ENCODE measurements at places on chromosomes 4 and X.
A peak's percentile ranks its signal among the peaks of the same experiment; 100 is the strongest.

GRCh38 chr4:157804986-157805385 lies 367.8 kb downstream of the GASK1B start:
- DNase-seq, result no peak

DNA sequence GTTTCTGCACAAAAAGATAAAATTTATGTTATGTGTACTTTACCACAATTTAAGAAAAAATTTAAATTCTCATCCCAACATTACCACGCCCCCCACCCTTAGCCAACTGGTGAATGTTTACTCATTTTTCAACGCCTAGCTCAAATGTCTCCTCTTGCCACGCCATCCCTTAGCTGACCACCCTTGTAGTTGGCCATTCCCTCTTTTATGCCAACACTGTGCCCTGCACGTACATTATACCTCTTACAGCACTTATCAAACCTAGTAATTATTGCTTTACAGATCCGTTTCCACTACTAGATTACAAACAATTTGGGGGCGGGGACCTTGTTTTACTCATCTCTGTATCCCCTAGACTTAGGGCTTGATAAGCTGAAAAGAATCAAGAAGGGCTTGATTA lies 644 bp downstream of the ERCC6L start:
- no peak for DNase-seq

DNA sequence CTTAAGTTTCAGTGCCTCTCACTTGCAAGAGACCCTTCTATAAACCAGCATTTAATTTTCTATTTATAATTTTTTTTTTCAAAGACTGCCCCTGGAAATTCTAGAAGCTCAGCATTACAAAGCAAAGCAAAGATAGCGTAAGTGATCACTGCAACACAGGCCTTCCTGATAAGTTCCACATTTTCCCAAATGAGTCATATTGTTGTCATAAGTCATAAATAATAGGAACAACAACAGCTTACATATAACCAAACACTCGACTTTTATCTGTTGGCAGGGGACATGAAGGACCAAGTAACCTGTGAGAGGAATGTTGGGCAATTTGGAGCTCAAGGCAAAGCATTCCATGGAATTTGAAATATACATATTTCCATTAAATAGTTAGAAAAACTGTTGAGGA lies 815.5 kb downstream of the DMD start:
- DNase-seq, result no peak

- DNase-seq, result peak; percentile 23
Measured at GRCh38 chrX:115408771-115409400, 119.4 kb downstream of the LUZP4 start.

- no peak for DNase-seq
Measured at GRCh38 chr4:67122029-67122428, 423.3 kb downstream of the CENPC start.

DNA sequence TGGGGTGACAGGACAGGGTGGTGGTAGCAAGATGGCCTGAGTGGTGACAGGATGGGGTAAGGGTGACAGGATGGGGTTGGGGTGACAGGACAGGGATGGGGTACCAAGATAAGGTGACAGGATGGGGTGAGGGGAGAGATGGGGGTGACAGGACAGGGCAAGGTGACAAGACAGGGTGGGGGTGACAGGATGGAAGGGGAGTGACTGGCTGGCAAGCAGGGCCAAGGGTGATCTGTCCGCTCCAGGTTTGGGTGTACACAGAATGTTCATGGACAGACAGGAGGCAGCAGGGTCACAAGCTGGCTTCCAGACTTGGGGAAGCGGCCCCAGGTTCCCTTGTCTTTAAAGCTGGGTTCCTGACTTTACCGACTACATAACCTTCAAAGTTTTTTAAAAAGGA lies 23.3 kb downstream of the RNF212 start:
- no peak for DNase-seq

DNA sequence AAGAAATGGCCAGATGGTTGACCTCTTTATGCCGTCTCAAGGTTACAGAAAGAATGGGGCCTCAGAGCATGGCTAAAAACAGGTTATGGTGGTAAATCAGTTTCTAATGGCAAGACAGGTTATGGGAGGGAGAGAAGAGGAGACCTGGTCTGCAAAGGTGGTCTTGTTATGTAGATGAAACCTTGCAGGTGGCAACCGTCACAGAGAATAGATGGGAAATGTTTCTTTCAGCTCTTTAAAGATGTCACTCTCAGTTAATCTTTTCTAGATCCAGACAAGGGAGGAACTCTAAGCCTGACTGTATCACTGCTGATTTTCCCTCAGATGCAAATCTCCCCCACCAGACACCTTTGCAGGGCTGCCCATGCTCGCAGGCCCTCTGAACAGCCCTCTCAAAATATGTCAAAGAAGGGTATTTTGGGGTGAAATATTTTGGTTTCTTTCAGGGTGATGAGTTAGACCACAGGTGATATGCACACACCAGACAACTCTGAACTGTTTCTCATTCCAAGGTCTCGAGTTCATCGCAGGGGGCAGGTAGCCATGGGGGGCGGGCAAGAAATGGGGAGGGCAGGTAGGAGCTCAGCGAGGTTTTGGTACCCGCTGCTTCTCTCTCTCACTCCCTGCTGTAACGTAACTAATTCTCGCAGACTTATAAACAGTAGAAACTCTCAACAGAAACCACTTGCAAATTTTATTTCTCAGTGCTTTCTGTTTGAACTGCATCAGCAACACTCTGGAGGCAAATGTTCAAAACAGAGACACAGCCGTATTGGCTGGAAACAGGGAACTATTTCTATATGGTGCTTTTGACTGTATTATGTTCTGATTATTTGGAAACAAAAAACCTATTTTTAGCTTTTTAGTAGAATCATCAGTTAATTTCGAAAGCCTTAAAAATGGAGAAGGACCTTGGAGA lies 32.4 kb downstream of the CASP3 start:
- DNase-seq, result no peak

GRCh38 chrX:134524181-134524580 lies 64.2 kb downstream of the HPRT1 start:
- DNase-seq, result no peak

DNA sequence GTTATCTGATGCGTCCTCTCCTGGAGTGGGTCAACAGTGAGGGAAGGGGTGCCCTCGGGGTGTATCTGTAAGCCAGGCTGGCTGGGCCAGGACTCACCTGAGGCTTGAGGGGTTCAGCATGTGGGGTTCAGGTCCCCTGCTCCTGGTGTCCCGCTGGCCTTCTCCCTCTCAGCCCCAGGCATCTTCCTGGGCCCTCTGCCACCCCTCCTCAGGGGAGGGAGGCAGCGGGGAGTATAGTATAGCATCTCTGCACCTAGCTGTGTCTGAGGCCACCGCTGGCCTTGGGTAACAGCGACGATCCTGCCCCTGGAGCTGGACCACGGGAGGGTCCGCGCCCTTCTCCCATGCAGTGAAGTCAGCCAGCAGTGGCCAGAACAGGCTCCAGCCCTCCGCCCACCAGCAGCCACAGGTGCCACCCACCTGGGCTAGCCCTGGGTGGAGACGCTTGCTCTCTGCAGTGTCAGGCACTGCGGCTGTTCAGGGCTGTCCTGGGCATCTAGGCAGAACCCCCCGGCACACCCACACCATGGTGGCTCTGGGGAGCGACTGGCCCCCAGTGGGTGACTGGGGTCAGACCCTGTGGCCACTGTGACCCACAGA lies 110.7 kb upstream of the NKX1-1 start:
- DNase-seq, result no peak

DNA sequence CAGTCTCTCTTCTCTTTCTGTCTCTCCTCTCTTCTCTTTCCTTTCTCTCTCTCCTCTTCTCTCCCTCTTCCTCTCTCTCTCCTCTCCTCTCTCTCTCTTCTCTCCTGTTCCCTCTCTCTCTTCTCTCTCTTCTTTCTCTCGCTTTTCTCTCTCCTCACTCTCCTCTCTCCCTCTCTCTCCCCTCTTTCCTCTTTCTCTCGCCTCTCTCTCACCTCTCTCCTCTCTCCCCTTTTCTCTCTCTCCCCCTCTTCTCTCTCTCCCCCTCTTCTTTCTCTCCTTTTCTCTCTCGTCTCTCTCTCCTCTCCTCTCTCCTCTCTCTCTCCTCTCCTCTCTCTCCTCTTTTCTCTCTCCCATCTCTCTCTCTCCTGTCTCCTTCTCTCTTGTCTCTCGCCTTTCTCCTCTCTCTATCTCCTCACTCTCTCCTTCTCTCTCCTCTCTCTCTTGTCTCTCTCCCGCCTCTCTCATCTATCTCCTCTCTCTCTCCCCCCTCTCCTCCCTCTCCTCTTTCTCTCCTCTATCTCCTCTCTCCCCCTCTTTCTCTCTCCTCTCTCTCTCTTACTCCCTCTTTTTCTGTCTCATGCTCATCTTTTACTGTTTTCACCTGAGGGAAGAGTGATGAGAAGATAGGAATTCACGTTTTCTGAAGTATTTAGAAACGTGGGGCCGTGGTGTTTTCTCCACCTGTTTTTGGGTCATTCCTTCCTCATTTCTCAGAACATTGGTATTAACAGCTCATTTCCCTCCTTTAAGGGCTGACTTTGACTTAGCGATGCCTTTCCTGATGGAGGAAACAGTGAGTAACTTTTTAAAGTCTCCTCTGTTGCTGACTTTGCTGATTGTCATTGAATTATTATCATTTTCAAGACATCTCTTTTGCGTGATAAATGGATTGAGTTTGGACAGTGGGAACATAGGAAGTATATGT lies 80.6 kb upstream of the CD99 start:
- DNase-seq, result peak; percentile 50

DNA sequence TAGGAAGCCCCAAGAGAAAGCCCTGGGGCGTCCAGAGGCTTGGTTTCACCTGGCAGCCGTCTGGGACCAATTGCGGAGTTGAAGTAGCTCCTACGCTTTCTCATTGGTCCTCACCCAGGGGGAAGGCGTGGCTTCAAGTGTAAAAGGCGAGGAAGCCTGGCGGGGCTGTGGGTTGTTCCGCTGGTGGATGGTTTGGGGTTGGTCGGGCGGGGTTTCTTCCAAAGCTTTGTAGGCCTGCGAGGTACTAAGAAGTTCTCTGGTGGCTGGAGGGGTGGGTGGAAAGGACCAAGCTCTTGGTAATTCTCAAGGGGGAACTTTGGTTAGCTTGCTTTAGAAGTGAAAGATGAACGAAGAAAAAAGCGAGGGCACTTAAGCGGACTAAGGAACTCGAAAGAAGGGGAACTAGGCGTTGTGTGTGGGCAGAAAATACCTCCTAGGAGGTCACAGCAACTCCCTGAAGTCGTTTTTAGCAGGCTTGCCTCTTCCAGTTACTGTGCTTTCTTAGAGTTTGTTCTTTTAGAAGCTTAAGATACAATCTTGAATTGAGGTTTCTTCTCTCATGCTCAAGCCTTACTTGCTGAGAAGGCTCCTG lies 36.6 kb downstream of the CCNG2 start:
- DNase-seq, result no peak

DNA sequence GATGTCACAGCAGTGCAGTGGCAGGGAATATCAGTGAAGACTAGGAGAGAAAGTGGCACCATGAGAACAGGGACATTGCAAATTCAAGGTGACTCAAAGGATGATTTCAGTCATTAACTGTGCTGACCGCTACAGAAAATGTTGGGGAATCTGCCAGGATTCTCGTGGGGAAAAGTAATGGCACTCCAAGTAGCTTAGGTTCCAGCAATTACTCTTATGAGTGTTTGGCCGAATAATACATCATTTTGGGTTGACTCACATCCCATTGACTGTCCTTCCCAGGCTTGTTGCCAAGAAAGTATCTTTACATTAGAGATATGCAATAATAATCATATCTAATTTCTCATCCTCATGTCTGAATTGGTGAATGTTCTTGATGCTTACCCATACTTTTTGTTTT lies 1411.1 kb upstream of the PCDH7 start:
- peak; percentile 81 for DNase-seq

- peak; percentile 46 for DNase-seq
Measured at GRCh38 chr4:39698424-39699009, 581 bp downstream of the UBE2K start.

- DNase-seq, result no peak
Measured at GRCh38 chr4:148510211-148510610, 68.0 kb upstream of the NR3C2 start.

GRCh38 chrX:38458071-38458470 lies 103.3 kb upstream of the TSPAN7 start:
- no peak for DNase-seq

GRCh38 chrX:12701628-12702027 lies 89.6 kb upstream of the PRPS2 start:
- peak; percentile 55 for DNase-seq

- no peak for DNase-seq
Measured at GRCh38 chrX:41522671-41523070, 75.5 kb downstream of the NYX start.

DNA sequence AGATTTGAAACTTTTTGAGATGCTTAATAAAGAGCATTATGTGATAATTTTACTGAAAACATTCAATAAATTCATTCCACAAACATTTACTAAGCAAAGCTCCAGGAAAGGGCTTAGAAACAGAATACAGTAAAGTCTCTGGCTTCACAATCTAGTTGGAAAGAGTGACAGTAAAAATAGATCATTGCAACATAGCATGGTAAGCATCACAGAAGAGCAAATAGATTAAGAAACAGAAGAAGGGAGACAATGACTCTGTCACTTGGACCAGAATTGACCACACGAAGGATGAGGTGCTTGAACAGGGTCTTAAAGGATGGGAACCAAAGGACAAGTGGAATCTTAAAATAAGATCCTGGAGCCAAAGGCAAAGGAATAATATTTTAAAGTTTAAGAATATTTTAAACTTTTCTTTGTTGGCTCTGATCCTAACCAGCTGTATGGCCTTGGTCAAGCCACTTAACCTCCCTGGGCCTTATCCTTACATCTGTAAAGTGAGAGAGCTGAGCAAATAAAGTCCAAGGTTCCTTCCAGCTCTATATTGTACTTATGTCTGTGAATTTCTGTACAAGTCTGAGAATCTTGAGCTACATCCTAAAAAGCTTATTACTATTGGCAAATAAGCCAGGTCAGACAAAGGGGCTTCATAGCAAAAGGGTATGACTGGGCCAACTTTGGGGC lies 33.9 kb downstream of the SEC24D start:
- DNase-seq, result no peak

DNA sequence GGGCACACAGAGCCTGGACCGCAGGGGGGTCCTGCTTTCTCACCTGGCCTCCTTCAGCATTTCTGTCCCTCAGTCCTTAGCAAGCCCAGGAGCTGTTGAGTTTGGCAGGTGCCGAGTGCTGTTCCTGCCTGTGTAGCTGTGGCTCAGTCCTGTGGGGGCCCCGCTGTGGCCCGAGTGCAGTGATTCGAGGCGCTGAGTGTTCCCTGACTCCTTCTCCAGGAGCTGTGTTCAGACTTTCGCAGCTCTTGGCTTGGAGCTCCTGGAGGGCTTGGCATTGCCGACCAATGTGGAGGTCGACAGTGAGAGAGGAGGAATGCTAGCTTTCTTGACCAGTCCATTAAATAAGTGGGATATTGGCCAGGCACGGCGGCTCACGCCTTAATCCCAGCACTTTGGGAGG lies 50.1 kb upstream of the MSANTD1 start:
- DNase-seq, result no peak

- no peak for DNase-seq
Measured at GRCh38 chrX:112163906-112164305, 81.3 kb upstream of the TRPC5 start.
